ENCODE measurements at places on chromosomes 4 and X.

- DNase-seq, result no peak
These were observed 6.0 kb downstream of the FGF16 start for GRCh38 chrX:77453190-77453589.

DNA sequence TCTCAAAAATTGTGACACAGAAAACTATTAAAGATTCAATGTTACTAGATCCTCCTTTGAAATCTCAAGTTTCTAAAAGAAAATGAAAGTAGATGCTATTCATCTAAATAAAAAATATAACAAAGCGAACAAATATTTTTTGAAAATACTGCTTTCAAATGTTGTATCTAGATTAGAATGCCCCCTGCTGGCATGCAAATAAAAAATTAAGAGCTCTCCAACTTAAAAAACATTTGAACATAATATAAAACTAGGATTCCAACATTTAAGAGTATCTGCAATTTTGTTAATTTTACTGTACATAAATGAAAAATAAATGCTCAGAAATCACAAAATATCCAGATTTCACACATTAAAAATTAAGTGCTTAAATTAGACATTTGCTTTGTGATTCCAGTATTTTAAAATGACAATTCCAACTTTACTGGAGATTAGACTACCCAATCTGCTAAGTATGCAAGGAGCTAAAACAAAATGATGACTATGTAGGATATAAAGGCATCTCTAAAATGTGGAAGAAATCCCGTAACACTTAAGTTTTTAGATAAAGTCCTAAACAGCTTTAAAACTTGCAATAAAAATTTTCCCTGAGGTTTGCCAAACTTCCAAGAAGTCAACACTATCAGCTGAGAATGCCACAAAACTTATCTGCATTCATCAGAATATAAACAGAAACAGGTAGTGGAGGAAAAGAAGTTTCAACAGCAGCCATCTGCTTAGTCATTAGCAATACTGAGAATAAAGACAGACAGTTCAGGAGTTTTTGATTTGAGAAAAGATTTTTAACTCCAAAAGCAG lies 32.7 kb downstream of the DHX15 start:
- no peak for DNase-seq

GRCh38 chr4:167775375-167775774 lies 317.0 kb upstream of the ANXA10 start:
- DNase-seq, result no peak

DNA sequence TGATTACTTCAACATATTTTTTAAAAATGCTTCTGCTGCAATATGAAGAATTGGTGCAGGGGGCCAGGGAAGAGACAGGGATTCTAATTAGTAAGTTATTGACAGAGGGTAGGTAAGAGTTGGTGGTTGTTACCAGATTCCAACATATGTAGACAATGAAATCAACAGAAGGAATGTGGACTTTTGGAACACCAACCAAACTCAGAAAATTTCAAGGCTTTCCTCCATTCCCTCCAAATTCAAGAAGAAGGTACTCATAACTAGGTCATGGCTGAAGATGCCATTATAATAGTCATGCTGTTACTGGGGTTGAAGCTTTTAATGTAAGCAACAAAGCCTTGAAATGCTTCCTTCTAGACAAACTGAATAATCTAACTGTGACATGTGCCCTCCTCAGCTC lies 22.9 kb upstream of the CXCL13 start:
- no peak for DNase-seq

- no peak for DNase-seq
These were observed 5.1 kb upstream of the WDR1 start for GRCh38 chr4:10121568-10122208.

- DNase-seq, result no peak
These were observed at the start of gene CHM for GRCh38 chrX:86047174-86047935. CHM (minus strand) TSS chrX:86047558; CDS start chrX:86047532, 26 bp downstream.

DNA sequence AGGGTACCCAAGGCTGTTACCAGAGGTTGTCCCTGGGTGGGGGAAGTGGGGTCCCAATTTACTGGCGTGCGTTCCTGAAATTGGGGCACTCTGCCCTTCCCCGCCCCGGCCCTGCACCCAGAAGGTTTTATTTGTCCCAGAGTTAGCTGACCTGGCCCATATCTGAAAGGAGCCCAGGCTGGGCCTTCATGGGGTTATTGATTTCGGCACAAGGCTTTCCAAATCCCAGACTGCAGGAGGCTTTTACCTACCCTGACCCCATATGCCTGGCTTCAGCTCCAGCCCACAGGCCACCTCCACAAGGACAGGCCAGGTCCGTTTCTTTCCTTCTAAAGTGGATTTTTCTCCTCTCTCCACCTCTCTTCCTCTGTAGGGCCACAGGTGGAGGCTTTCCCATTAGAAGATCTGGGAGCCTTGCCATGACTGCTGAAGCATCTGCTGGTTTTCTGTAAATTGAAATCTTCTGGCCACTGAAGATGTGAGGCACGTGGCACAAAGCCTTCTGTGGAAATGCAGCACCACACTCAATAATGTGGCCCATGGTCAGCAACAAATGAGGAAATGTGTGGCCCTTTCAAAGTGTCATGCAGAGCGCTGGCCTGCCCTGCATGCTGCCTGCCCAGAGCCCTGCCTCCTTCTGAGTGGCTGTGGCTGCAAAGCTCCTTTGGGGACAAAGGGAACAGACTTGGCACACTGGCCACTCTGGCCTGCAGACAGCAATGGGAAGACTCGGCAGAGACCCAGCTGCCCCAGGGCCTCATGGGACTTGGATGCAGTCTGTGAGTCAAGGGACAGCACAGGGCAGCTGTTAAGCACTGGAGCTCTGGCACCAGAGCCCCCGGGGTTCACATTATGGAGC lies 43.1 kb upstream of the MTM1 start:
- DNase-seq, result no peak

GRCh38 chrX:119488749-119489148 lies 20.5 kb downstream of the SLC25A5 start:
- peak; percentile 42 for DNase-seq
